COLO829 (cell line): ENCODE measurements at places on chromosomes 16 and 17.

- no peak for DNase-seq
These were observed 504 bp downstream of the ERBB2 start for GRCh38 chr17:39700148-39700987.

GRCh38 chr16:28845293-28845692 is 855 bp downstream of the TUFM start:
- peak; percentile 35 for DNase-seq

- DNase-seq: no peak
These were observed 21.0 kb downstream of the KDM8 start for GRCh38 chr16:27224271-27224737.

DNA sequence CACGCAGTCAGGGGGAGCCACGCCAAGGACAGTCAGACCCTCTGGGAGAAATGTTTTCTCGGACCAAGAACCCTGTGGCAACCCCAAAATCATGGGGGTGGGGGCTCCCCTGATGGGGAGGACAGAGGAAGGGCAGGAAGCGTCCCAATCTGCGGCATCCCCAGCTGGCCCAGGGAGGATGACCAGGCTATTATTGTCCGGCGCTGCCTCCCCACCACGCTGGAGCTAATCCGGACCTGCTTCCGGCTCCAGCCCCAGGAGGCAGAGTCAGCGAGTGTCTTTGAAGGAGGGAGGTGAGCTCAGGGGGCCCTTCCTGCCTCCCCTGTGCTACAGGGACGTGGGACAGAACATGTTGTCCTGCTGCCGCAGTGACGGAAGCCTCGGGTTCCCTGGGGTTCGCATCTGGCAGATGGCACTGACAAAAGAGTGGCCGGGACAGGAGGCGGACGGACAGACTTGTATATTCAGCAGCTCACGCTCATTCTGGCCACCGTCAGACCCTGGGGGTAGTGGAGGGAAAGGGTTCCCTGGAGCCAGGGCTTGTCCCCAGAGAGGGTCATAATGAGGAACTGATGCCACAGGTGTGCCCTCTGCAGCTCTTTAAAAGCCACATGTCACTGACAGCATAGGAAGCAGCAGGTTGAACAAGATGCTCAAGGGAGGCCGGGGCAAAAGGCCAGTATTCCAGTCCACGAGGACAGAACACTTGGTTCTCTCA is 54.3 kb upstream of the CDC42EP4 start:
- no peak for DNase-seq

DNA sequence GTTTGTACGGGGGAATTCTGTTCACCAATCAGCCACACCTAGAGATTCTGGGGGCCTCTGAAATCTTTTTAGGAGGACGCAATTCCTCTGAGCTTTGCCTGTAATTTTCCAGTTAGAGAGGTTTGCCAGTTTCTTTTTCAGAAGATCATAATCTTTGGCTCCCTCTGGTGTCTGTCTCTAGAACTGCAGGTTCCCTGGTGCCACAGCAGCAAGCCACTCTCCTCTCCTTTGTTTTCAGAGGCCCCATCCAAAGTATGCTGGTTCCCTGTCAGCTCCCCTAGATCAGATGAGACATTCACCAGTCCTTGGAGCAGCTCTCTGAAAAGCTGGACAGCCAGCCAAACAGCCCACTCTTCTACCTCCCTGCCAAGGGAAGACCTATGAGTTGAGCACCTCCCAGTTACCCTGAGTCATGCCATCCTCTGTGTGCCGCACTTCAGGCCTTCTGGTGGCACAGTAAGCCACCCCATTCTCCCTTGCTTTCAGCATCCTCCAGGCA is 36.1 kb downstream of the RNF112 start:
- no peak for DNase-seq

DNA sequence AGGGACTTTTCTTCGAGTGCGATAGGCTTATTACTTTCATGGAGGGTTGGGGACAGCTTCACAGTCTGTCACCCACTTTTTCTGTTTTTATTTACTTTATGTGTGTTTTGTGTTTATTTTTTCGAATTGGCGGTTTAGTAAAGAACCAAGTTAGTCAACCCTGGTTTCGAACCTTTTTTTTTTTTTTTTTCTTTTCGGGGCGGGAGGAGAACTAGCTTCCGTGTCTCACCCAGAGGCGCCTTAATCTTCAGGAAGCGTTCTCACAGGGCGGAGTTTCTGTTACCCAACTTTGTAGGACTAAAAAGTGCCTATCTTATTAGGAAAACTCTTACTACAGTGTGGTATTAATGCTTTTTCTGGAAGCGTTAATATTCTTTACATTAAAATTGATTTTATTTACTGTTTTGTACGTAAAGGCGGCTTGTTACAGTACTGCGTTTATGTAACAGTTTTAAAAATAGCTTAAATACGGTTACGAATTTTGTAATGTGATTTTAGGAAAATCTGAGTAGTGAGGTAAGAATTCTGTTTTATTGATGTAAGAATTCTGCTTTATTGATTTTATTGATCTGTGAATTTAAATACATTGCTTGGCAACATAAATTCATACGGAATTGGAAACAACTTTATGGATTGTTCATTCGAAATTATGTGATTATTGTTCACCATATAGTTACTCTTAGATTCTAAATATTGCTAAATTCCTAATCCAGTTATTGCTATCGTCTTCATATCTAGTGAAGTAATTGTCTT is 885 bp downstream of the ZNF207 start:
- peak; percentile 35 for DNase-seq

DNA sequence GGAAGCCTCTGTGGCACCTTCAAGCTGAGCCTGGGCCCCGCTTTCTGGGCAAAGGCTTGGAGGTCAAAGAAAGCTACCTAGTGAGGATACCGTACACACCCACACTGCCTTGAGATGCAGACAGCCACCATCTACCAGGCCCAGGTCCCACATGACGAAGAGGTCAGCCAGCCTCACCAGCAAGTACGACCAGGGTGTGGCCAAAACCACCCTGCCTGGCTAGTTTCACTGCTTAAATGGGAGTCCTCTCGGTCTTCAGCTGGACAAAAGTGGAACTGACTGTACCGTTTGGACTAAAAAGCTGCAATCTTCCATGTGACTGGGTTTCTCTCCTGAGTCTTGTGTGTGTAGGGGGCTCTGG is 21.6 kb downstream of the VASN start:
- no peak for DNase-seq

- no peak for DNase-seq
These were observed 2.4 kb downstream of the OSGIN1 start for GRCh38 chr16:83955218-83956130.

GRCh38 chr17:31582151-31582907 is 190.9 kb downstream of the RAB11FIP4 start:
- DNase-seq: no peak

DNA sequence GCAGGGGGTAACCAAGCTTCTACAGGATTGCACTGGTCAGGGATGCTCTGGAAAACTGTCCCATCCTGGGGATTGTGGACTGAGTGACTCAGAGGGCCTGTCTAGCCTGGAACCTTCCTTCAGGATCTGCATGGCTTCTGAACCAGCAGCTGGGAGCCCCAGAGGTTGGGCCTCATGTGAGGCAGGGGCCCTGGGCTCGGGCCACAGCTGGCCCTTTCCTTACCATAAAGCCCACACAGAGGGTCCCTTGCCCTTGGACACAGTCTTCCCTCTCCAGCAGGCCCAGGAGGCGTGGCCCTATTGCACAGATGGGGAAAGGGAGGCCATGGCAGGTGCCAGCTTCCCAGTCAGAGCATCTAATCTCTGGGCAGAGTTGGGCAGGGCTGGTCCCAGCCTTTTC is 30.5 kb downstream of the ADCY7 start:
- DNase-seq: no peak

DNA sequence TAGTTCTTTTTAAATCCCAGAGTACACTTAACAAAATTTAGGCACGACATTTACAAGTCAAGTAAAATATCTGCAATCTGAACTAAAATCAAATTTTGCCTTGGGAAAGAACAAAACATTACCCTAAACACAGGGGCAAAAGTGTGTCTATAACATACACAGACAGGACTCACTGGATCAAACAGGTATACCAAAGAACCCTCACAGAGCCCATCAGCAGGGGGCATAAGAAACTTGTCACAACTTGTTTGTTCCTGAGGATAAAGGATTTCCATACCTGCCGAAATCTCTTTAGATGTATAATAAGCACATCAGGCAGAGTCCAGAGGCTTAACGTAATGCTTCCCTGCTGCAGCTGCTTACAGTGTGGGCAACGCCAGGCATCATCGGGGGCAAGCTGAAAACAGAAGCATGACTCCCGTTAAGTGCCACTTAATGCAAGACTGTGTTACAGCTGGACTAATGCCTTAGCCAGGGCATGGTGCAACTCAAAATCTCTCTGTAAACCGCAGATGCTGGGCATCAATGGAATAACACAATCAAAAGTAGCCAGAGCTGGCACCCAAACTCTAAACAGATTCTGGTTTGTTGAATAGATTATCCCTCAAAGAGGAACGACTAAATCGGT is 67.0 kb downstream of the USP31 start:
- no peak for DNase-seq

DNA sequence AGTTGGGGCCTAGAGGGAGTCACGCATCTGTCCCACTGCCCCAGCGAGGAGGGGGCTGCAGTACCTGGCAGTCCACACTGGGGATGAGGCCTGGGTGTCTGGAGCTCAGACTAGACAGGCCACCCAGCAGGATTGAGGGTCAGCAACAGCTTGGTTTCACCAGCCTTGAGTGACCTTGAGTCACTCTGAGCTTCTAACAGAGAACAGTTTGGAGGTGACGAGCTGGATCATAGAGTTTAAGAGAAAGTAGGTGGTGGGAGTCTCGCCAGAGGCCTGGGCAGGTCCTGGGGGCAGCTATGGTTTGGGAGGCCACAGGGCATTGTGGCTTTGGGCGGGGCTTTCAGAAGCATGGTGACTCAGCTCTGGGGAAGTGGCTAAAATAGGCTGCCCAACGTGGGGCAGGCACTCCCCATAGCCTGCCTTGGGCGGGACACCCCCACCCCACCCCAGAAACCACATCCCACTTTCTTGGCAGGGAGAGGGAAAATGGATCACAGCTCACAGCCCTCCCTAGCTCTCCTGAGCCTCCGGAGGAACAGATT is 20.5 kb downstream of the CDC42EP4 start:
- DNase-seq: no peak

DNA sequence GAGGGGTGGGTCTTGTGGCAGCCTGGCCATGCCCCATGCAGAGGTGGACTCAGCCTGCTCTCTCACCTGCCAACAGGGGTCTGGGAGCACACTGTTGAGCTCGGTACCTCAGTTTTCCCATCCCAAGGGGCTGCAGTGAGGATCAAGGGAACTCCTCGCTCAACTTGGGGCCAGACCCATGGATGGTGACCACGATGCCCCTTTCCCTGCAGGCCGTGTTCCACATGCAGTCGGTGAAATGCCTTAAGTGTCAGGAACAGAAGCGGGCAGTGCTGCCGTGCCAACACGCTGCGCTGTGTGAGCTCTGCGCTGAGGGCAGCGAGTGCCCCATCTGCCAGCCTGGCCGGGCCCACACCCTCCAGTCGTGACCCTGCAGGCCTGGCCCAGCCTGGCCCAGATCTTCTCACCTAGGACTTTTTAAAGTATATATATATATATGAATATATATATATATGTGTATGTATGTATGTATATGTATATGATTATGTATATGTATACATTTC is 20.1 kb downstream of the UNC13D start:
- DNase-seq: no peak

GRCh38 chr17:39036009-39036408 is 68.8 kb upstream of the FBXO47 start:
- no peak for DNase-seq

DNA sequence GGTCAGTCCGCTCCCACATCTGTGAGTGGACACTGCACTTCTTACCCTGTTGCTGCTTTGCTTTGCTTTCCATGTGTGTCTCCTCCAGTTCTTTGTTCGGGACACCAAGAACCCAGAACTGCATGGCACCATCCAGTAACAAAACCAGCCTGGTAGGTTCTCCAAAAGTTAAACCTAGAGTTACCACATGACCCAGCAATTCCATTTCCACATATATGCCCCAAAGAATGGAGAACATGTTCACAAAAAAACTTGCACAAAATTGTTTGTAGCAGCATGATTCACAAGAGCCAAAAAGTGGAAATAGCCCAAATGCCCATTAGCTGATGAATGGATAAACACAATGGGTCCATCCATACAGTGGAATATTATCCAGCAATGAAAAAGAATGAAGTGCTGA is 10.3 kb upstream of the CCL22 start:
- no peak for DNase-seq

- DNase-seq: no peak
These were observed 128.0 kb upstream of the SDK2 start for GRCh38 chr17:73772107-73772705.

DNA sequence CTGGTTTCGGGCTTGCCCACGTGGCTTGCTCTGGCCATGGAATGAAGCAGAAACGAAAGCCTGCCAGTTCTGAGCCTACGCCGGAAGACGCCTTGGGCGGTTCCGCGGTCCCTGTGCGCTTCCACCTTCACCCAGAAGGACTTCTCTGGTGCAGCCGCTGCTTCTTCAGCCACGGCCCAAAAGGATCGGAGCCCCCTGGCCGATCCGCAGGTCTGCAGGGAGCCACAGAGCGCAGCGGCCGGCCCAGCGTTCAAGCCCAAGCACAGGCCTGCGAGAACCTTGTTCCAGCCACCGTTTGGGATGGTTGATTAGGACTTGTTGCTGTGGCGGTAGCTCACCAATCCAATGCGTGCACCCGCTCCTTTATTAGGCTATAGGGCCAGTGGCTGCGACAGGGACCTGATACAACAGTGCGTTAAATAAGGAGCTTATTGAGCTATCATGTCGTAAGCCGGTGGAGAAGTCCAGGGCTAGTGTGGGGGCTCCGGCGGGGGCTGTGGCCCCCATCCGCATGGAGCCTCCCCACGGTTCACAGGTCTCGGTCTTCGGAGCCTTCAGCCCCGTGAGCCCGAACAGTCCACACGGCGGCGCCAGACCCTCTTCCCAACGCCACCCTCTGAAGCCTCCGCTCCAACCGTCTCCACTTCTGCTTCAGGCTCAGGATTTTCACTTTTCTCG is 10.2 kb upstream of the MPP2 start:
- DNase-seq: no peak

DNA sequence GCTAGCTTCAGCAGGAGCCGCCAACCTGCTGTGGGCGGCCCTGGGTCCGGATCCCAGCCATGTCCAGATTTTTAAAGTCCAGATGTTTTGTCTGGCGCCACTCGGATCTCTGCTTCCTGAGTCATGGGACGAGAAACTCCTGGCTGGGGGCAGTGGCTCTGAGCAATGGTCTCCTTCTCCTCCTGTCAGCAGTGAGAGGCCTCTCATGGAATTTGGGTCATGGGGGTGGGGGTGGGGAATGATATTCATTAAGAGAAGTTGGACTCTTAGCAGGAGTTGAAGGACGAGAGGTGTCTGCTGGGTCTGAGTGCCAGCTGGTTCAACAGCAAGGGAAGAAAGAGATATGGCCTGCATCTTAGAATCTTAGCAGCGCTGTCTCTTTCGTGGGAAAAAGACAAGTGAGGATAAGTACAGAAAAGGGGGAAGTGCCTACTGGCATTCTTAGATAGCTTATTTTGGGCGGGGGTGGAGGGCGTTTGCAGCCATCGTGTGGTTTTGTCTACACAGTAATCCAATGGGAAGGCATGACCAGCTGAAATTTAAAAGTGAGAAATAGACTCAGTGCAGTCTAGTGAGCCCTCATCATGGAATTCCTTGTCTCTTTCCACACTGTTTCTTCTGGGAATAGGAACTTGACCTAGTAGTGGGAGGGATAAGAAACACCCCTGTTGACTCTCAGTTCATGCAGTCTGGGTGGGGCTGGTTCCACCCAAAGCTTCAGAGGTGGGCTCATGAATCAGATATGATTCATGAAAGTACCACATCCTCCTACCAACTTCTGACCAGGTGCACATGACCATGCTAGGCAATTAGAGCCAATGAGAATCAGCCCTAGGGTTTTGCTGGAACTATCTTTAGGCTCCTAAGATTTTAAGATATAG is 80.5 kb downstream of the MYH13 start:
- DNase-seq: peak; percentile 47

GRCh38 chr17:77475016-77475976 is 334.5 kb downstream of the SEC14L1 start:
- DNase-seq: no peak

GRCh38 chr16:66406534-66407221 is 20.4 kb upstream of the BEAN1 start:
- peak; percentile 74 for DNase-seq
